Activated CD4-positive, alpha-beta T cell treated with anti-CD3 and anti-CD28 coated beads for 36 hours (primary cell): ENCODE measurements at places on chromosomes 16 and 17. TPM values are rescaled to one million over a fixed set of nuclear protein-coding genes. Genes with fewer than 3 reads are reported as not detected.

DNA sequence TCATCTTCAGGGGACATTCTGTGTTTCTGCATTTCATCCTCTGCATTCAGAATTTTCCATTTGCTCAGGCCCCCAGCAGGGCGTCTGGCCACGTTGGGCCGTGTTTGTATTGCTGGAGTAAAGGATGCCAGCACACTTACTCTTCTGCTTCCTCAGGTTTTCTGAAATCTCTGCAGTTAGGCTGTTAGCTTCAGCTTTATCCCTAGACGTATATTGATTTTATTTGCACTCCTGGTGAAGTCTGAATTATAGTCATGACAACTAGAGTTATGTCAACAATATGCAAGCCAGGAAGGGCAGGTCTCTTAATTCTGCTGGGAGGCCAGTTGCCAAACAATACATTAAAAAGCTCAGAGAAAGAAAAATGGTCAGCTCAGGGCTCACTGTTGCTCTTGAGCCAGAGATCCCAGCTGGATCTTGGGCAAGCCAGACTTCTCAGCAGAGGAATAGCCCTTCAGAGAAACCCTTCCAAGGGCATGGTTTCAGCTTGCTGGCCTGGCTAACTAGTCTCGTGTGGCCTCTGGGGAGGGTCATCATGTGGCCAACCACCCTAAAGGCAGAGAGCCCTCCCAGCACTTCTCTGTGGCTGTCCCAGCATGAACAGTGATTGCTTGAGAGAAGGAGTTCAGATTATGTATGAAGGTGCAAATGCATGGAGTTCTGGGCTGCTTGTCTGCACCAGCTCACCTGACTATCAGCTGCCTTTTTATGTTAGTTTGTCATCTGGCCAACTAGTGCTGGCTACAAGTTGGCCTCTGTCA lies 110.2 kb upstream of the CACNG5 start:
- no peaks in the 10 kb centered on the region for H3K27me3 ChIP-seq
- H3K36me3 ChIP-seq: peaks cover 4% of the 10 kb centered on the region
- no peak overlapping the region for H3K27ac ChIP-seq
- DNase-seq: no peak

DNA sequence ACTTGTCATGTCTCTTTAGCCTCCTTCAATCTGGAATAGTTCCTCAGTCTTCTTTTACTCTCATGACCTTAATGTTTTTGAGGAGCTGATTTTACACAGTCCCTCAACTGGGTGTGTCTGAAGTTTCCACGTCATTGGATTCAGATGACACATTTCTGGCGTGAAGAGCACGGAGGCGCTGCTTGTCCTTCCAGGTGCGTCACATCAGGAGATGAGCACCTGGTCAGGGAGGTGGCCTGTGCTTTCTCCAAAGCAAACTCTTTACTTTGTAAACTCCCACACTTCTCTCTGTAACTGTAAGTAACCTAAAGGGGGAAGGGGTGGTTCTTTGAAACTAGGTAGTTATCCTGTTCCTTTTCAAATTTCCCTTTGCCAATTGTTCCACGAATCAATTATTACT lies 52.5 kb upstream of the MNT start:
- H3K36me3 ChIP-seq: peaks cover 12% of the 10 kb centered on the region
- H3K4me1 ChIP-seq: peaks cover 18% of the 10 kb centered on the region
- no peak for DNase-seq
- H3K4me3 ChIP-seq: no peak overlapping the region

DNA sequence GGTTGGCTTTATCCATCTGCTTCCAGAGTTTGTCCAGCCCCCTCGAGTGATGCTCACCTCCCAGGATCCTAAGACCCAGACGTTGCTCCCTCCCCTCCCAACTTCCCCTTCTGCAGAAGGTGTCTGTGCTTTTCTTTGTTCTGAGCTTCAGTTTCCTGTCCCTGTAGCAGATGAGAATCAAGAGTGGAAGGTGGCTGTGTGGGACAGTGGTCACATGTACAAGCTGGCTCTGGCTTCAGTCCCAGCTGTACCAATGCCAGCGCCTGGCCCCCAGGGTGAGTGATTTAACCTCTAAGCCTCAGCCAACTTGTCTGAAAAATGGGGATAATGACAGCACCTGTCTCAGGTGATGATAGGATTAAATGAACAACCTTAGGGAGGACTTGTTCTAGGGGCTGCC lies 7.7 kb downstream of the PRR15L start:
- H3K27me3 ChIP-seq: no peaks in the 10 kb centered on the region
- no peak for DNase-seq
- H3K4me1 ChIP-seq: peaks cover 36% of the 10 kb centered on the region
- peak overlapping the region; percentile 58 for H3K27ac ChIP-seq
- peaks cover 35% of the 10 kb centered on the region for H3K36me3 ChIP-seq

GRCh38 chr16:52515068-52515671 lies 31.8 kb downstream of the TOX3 start:
- no peaks in the 10 kb centered on the region for H3K36me3 ChIP-seq
- H3K27me3 ChIP-seq: no peaks in the 10 kb centered on the region
- H3K4me1 ChIP-seq: no peaks in the 10 kb centered on the region
- no peak for DNase-seq
- H3K27ac ChIP-seq: no peak overlapping the region

- no peak for DNase-seq
These were observed 14.2 kb upstream of the KREMEN2 start for GRCh38 chr16:2949705-2950352.

- no peak for DNase-seq
- H3K27ac ChIP-seq: no peak overlapping the region
- H3K4me3 ChIP-seq: no peak overlapping the region
- H3K36me3 ChIP-seq: no peaks in the 10 kb centered on the region
- H3K27me3 ChIP-seq: peaks cover 7% of the 10 kb centered on the region
- H3K4me1 ChIP-seq: peaks cover 2% of the 10 kb centered on the region
These were observed 13.6 kb downstream of the TMEM98 start for GRCh38 chr17:32941419-32942032.

- H3K27ac ChIP-seq: no peak overlapping the region
- no peak for DNase-seq
- H3K36me3 ChIP-seq: peaks cover 14% of the 10 kb centered on the region
- no peaks in the 10 kb centered on the region for H3K27me3 ChIP-seq
- peaks cover 23% of the 10 kb centered on the region for H3K4me1 ChIP-seq
- H3K4me3 ChIP-seq: no peak overlapping the region
These were observed 22.8 kb downstream of the TMEM204 start for GRCh38 chr16:1556254-1556653.

- H3K4me3 ChIP-seq: no peak overlapping the region
- no peaks in the 10 kb centered on the region for H3K36me3 ChIP-seq
- H3K27me3 ChIP-seq: peaks cover 21% of the 10 kb centered on the region
- H3K4me1 ChIP-seq: no peaks in the 10 kb centered on the region
These were observed 34.4 kb downstream of the HNF1B start for GRCh38 chr17:37710344-37710886.

DNA sequence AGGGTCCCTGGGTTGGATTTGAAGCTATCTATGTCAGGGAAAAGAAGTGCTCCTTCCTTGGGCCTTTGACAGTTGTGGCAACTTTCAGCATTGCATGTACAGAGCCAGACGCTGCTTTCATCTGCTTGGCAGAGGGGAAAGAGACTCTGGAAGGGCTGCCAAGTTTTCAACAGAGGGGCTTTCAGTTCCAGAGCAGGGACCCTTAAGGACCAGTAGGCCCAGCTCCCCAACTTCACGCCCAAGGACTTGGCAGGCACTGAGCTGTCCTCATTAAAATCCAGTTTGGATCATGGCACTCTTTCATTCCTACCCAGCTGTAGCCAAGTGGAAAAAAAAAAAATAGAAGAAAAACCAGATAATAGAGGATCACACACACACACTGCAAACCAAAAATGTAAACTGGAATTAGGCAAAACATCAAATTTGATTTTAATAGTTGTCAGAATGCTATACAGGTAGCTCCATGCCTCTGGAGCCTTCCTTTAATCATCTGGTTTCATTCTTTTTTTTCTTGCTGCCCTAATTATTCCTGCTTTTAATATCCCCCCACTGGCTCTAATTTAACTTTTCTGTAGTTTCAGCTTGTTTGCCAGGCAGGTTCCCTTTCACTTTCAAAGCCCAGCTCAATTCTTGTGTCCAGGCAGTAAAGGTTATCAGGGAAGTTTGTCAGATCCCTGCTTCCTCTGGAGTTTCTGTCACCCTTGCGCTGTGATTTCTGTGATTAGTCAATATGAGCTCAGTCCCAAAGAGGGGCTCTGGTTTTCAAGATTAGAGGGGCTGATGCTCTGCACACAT lies 702.6 kb upstream of the CDH8 start:
- peaks cover 1% of the 10 kb centered on the region for H3K36me3 ChIP-seq
- H3K4me1 ChIP-seq: no peaks in the 10 kb centered on the region
- H3K4me3 ChIP-seq: no peak overlapping the region
- no peaks in the 10 kb centered on the region for H3K27me3 ChIP-seq
- no peak overlapping the region for H3K27ac ChIP-seq

GRCh38 chr16:68417711-68418301 lies 30.5 kb downstream of the SMPD3 start:
- peak overlapping the region; percentile 88 for H3K27ac ChIP-seq
- H3K4me1 ChIP-seq: peaks cover 59% of the 10 kb centered on the region
- peak overlapping the region; percentile 67 for H3K4me3 ChIP-seq
- no peaks in the 10 kb centered on the region for H3K36me3 ChIP-seq
- H3K27me3 ChIP-seq: no peaks in the 10 kb centered on the region
- DNase-seq: peak; percentile 85

DNA sequence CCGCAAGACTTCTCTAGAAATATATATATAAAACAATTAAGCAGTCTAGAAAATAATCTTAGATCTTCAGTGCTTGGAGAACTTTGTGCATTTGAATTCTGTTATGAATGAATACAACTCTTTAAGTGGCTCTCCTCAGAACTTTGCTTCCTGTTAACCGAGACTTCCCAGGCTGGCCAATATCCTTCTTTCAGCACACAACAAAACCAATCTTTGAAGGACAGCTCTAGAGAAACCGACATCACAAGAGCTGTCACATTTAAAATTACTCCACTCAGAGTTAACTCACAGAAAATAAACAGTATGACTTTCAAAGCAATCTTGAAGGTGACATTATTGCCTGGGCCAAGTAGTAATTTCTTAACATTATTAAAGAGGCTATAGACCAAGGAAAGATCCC lies 49.7 kb upstream of the ITGA2B start:
- DNase-seq: no peak
- H3K27ac ChIP-seq: no peak overlapping the region
- no peaks in the 10 kb centered on the region for H3K27me3 ChIP-seq

DNA sequence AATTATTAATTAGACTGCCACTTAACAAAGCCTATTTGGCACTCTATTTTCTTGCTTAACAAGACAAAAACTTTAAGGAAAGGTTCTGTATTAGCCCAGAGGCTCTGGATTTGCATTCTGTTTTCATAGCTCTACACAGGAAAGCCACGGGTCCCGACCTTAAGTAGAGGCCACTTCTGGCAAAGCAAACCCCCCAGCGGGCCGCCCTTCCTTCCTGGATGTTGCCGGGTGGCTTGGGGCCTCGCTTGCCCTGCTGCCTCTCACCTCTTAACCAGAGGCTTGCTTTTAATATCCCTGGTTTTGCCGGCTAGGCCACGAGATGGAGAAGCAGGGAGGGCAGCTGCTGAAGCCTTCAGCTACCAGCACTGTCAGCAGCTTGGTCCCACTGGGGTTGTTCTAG lies 4.4 kb downstream of the RTN4RL1 start:
- no peak overlapping the region for H3K27ac ChIP-seq
- H3K36me3 ChIP-seq: no peaks in the 10 kb centered on the region
- no peak overlapping the region for H3K4me3 ChIP-seq

DNA sequence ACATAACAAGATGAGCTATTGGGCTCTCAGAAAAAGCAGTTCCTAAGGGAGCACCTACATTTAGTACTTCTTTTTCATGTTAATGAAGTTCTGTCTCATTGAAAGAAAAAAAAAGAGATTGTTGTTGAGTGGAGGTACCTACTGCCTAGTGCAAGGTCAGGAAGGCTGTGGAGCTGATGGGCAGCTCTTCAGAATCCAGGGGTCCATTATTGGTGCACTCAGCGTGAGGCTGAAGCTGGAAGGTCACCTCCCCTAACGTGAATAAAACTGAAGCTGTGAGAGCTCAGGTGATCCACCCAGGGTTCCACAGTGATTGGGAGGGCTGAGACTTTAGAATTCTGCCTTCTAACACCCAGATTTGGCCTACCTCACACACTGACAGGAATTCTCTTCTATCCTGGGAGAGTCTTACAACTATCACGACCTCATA lies 153.9 kb upstream of the TBX2 start:
- no peak for DNase-seq
- H3K36me3 ChIP-seq: no peaks in the 10 kb centered on the region
- H3K4me1 ChIP-seq: peaks cover 15% of the 10 kb centered on the region

- no peaks in the 10 kb centered on the region for H3K36me3 ChIP-seq
- H3K27me3 ChIP-seq: peaks cover 13% of the 10 kb centered on the region
- peak; percentile 59 for DNase-seq
- peaks cover 20% of the 10 kb centered on the region for H3K4me1 ChIP-seq
- no peak overlapping the region for H3K4me3 ChIP-seq
These were observed 401.4 kb upstream of the C16orf82 start for GRCh38 chr16:26665166-26665939.

DNA sequence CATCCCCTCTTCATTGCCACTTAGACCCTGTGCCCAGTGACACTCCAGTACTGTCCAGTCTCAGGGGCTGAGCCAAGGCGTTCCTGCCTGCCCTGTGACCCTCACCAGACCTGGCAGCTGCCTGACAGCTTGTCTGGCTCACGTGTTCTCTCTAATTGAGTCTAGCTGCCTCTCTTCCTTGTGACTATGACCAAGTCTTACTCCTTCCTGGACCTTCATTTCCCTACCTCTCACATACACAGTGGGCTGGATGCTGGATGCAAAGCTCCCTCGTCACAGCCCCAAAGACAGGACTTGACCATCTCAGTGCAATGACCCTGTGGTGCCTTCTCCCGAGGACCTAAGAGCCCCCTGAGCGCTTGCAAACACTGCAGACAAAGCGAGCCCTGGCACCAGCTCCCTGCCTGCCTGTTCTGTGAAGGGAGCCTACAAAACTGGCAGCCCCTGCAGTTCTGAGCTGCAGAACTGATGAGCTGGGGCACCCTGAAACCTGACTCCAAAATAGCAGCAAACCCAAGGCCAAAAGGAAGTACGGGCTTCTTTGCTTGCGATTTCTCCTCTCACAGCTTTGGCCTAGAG lies 1.7 kb downstream of the DEXI start:
- no peaks in the 10 kb centered on the region for H3K27me3 ChIP-seq
- peak overlapping the region; percentile 72 for H3K27ac ChIP-seq
- H3K36me3 ChIP-seq: peaks cover 34% of the 10 kb centered on the region
- H3K4me1 ChIP-seq: peaks cover 75% of the 10 kb centered on the region
- peak; percentile 37 for DNase-seq
- peak overlapping the region; percentile 95 for H3K4me3 ChIP-seq

TNK1 gene
- total RNA-seq: 6.9 TPM

KRTAP2-2 gene
- not detected for total RNA-seq

LIG3 gene
- total RNA-seq: 56.8 TPM

CACNG5 gene
- total RNA-seq: not detected

ZG16 gene
- not detected for total RNA-seq

FBXW10 gene
- 0.11 TPM for total RNA-seq

LRRC37A gene
- total RNA-seq: 1.0 TPM

RAMP2 gene
- not detected for total RNA-seq
